ENCODE measurements at places on chromosomes 5 and 9. TPM values are rescaled to one million over a fixed set of nuclear protein-coding genes. Genes with fewer than 3 reads are reported as not detected.

- DNase-seq, result no peak
Observed at GRCh38 chr9:95086564-95086955, 230.9 kb downstream of the FANCC start.

Gene C9orf153
- 0.39 TPM for total RNA-seq

Gene CD72
- total RNA-seq, result 11.1 TPM

GRCh38 chr5:10564838-10565784 lies 1.2 kb downstream of the ANKRD33B start:
- DNase-seq, result peak; percentile 84

GRCh38 chr5:178177569-178177968 lies 9.6 kb downstream of the GMCL2 start:
- no peak for DNase-seq

DNA sequence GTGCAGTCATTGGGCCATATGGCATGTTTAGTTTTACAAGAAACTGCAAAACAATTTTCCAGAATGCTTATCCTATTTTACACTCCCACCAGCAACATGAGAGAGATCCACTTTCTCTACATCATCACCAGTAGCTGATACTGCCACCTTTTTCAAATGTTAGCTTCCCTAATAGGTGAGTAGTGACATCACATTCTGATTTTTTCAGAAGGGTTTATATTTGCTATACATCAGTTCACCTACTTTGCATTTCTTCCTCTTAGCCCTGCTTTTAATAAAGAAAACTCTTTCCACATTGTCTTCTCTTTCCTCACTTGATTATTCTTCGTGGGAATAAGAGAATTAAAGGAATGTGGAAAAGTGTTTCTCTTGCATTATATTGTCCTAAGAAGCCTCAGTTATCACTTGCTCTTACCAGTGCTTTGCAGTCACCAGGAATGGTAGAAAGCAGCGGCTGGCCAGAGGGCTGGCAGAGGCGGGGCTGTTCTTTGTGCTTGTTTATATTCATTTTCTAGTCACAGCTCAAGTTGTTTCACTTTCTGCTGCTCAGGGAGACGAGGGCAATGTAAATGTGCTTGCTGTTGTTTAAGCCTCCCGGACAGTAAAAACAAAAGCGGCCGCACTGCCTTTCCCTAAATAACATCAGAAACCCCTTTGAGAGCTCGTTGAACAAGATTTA lies 164.8 kb downstream of the HSD17B3 start:
- DNase-seq, result no peak

Gene CYFIP2
- 335 TPM for total RNA-seq

Gene PCDHB11
- total RNA-seq, result not detected

Gene IL4
- total RNA-seq, result not detected

GRCh38 chr5:133565993-133566392 lies 46.3 kb downstream of the FSTL4 start:
- DNase-seq, result no peak

Gene PCDHGB3
- 0.14 TPM for total RNA-seq

Gene SH3RF2
- total RNA-seq, result not detected

Gene GNG10
- total RNA-seq, result 7.0 TPM

GRCh38 chr5:137054335-137054734 lies 444.8 kb downstream of the SPOCK1 start:
- no peak for DNase-seq

Gene ACOT12
- not detected for total RNA-seq

Gene PPP2R2B
- 0.46 TPM for total RNA-seq

DNA sequence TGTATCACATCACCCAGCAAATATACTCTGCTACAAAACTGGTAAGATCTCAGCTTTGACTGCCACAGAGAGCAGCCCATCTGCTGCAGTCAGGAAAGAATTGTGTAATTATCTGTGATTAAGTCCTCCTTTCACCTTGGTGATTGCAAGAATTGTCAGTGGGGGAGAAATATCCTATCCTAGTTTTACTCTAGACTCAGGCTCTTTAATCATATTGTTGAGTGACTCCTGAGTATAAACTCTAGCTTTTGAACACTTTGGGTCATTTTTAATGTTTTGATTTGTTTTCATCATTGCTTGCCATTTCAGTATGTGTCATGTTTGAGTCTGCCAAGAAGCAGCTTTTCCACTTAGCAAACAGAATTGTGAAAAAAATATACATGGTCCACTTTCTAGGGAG lies 32.1 kb downstream of the VCAN start:
- no peak for DNase-seq

GRCh38 chr9:134533850-134534588 lies 107.6 kb upstream of the COL5A1 start:
- DNase-seq, result no peak

Gene FPGS
- total RNA-seq, result 73.8 TPM

Gene IL5
- not detected for total RNA-seq

DNA sequence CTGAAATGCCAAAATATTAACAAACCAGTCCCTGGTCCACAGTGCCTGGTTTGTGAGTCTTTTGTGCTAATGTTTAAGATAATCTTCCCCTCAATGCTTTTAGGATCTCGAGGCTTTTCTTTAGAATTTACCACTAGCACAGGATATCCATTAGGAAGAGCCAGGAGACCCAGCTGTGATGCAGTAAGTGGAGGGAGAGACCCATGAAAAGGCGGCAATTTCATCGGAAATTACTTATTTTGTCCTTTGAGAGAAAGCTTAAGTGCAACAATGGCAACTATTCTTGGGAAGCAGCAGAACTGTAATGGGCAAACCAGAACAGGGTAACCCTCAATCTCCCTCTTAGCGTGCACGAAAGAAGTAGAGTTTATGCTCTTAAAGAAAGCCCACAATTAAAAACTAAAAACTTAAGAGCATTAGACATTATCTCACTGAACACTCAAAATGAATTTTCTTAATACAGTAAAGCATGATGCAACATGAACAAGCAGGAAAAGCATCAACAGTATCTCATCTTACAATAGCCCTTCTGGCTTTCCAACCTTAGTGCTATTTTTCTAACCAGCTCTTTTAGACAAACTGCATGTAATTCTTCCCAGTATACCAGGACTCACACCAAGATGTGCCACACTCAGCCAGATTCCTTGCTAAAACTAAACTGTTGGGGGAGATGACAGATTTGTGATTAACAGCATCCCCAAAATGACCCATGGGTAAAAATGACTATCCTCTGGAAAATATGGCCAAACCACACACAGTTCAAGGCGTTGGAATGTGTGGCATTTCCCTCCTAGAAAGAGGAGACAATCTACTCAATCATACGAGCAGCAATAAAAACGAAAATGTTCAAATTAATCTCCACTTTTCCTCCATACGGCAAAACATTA lies 36.4 kb downstream of the PWWP2A start:
- DNase-seq, result no peak

DNA sequence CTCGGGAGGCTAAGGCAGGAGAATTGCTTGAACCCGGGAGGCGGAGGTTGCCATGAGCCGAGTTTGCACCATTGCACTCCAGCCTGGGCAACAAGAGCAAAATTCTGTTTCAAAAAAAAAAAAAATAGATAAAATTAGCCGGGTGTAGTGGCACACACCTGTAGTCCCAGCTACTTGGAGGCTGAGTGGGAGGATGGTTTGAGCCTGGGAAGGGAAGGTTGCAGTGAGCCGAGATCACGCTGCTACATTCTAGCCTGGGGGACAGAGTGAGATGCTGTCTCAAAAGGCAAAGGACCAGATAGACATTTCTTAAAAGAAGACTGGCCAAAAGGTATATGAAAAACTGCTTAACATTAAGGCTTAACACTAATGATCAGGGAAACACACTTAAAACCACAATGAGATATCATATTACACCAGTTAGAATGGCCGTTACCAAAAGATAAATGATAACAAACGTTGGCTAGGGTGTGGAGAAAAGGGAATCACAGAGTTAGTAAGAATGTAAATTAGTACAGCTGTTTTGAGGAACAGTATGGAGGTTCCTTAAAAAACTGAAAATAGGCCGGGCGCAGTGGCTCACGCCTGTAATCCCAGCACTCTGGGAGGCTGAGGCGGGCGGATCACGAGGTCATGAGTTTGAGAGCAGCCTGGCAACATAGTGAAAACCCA lies 10.1 kb upstream of the MARVELD2 start:
- DNase-seq, result no peak

GRCh38 chr5:40515476-40515875 lies 164.2 kb upstream of the PTGER4 start:
- DNase-seq, result no peak

DNA sequence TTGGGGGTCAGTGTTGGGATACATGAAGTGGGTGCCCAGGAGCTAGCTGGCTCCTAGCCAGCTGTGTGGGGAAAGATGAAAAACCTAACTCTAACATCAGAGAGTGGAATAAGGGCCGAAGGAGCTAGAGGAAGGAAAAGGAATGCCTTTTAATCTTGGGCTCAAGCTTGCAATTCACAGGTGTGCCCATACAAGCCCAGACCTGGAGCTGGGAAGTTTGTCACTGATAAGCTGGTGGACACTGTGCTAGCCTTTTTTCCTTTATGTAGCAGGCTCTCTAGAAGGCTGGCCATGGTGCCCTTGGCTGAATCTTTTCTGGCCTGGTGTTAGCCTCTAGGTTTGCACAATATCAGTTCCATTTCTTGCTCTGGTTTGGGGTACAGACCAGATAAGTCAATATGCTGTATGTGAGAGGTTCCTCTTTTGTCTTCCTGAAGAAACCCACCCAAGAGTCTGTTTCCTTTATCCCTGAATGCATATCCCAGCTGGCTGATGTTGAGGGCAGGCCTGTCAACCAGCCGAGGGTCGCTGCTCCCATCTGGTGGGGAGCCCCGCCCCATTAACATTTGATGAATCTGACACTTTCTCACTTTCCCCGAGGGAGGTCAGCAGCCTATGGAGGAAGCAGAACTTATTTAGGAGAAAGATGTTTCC lies 92.4 kb upstream of the CXCL14 start:
- no peak for DNase-seq

- no peak for DNase-seq
Observed at GRCh38 chr5:177334155-177334551, 17.3 kb downstream of the LMAN2 start.

DNA sequence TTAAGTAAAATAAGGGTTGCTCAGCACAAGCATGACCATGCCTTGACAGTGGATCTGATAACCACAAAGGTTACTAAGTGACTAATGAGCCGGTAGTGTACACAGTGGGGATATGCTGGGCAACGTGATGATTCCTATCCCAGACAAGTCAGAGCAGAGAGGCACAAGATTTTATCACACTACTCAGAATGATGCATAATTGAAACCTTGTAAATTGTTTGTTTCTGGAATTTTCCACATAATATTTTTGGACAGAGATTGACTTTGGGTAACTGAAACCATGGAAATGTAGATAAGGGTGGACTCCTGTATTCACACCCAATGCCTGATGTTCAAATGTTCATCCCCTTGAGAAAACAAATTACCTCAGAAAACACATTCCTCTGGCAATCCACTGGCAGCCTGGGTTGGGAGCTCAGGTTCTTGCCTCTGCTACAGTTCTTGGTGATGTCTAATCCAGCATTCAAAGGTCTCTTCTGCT lies 16.2 kb upstream of the ERAP1 start:
- DNase-seq, result no peak

DNA sequence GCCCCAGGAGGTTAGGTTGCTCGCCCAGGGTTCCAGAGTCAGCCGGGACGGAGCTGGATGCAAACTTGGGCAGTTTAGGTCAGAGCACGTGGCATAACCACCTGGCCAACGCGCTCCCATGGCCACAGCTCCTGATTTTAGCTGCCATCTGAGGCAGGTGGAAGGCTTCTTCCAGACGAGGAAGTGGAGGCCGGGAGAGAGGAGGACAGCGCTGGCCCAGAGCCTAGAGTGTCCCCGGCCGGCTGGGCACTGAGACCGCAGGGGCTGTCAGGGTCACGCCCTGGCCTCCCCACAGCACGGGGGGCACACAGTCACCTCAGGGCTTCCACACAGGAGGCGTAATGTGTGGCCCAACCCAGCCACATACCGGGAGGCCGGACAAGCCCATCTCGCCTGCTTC lies 16.1 kb upstream of the PHYKPL start:
- no peak for DNase-seq

GRCh38 chr5:163360656-163361055 lies 76.7 kb upstream of the CCNG1 start:
- no peak for DNase-seq

Gene GARIN3
- total RNA-seq, result 0.47 TPM

DNA sequence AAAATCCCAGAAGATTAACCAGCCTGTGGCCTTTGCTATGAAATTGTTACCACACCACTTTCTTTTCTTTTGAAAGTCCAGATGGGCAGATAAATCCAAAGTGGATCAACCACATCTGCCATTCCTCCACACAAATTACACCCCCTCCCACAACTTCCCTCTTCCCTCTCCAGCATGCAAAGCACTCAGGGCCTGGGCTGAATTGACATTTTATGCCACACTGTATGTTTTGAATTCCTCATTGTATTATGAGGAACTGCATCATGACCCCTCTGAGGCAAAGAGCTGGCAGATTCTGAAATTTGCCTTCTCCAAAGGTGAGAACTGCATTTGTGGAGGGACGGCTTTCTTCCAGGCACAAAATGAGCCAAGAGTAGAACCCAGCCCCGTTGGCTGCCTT lies 589.2 kb upstream of the KLF4 start:
- DNase-seq, result no peak

GRCh38 chr9:91403665-91404543 lies 19.7 kb downstream of the NFIL3 start:
- no peak for DNase-seq

DNA sequence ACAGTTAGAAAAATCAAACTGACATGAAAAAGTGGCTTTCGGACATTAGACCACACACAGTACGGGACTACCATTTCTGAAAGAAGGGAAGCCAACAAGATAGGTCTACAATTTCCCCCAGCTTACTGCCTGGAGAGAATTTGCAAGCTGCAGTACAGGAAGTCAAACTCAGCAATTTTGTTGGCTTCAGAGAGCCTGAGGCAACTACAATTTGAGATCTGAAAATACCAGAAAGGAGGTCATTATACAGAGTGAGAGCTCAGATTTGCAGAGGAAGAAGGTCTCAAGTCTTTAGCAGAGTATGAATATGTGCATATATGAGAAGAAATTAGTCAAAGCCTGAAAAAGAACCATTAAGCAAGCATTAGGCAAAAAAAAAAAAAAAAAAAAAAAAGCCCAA lies 83.0 kb downstream of the OXCT1 start:
- no peak for DNase-seq

- no peak for DNase-seq
Observed at GRCh38 chr5:52758014-52758413, 29.7 kb upstream of the ITGA1 start.

DNA sequence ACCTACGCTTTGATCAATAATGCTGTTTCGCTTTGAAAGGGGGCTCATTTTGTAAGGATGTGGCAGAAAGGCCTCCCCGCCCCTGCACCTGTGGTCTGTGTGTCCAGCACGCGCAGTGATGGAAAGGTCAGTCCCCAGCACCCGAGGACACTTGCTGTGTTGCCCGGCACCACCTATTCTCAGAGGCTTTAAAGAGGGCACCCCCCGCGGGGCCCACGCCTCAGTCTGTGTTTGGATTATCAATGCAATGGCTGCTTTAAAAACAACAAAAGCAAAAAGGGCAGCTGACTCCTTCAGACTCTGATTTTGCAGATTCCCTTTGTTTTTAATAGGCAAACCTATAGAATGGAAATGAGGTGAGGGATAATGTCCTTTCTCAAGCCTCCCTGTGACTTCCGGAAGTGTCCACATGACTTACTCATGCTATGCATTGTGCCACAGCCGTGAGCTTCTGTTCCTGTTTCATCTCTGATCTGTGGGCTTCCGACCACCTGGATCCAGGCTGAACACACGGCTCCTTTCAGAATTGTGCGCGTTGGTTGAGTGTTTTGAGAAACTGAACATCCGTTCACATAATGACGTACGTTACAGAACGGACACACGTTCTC lies 416.2 kb downstream of the IRX2 start:
- no peak for DNase-seq

Gene SPAG8
- 1.3 TPM for total RNA-seq

- DNase-seq, result no peak
Observed at GRCh38 chr5:78896132-78896531, 89.0 kb downstream of the ARSB start.

Gene ZDHHC11
- 19.3 TPM for total RNA-seq
